HFFc6 (cell line): ENCODE measurements at places on chromosomes 5 and 9. TPM values are rescaled to one million over a fixed set of nuclear protein-coding genes. Genes with fewer than 3 reads are reported as not detected.
A peak's percentile ranks its signal among the peaks of the same experiment; 100 is the strongest.

Gene FRRS1L
- not detected in 3 replicates for total RNA-seq

Gene PCDHB11
- 0.21 and 0.54 TPM in 2 replicates for total RNA-seq

- peak; percentile 13 for DNase-seq
These were observed 10.3 kb downstream of the CNOT8 start for GRCh38 chr5:154868702-154869101.

DNA sequence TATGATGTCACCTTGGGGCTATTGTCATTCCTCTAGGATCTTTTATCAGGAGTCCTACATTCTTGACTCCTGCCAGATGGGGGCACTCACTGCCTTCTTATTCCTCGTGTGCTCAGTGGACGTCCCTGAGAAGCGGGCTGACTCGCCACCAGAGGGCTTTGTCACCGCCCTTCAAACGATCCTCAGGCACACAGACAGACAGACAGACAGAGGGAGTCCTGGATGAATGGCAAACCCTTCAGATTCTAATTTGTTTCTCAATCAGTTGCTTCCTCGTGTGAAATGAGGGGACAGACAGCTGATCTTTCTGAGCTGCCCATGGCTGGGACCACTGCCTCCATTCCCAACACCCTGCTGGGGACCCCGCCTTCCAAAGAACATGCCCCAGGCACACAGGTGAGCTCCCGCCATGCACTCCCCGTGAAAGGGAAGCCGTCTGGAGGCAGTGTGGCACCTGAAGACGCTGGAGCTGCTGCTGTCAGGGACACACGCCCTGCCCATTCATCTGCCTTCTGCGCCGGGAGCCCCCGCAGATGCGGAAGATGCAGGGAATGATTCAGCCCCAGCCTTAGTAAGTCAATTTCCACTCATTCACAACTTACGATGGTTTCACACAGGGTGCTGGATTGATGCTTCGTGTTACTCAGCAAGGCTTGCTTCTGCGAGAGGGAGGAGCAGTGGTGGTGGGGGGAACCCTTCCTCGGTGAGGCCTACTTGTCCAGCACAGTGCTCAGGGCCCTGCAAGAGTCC, 24.9 kb upstream of the SH3PXD2B start:
- peak; percentile 81 for DNase-seq

- DNase-seq: no peak
These were observed 144.0 kb downstream of the GABBR2 start for GRCh38 chr9:98564714-98565113.

DNA sequence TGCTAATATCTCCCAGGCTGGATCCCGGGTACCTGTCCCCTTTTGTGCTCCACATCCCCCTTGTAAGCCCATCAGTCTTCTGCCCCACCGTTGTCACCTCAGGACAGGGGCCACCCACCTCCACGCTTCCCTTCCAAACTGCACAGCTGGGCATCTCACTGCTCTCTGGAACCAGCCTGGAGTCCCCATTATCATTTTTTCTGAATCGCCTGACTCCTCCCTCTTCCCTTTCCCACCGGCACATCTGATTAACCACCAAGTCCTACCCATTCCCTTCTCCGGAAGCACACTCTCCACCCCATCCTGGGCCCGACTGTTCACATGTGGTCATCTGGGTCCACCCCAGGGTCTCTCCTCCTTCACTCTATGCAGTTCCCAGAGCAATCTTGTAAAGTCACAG, 53.9 kb downstream of the PSD2 start:
- DNase-seq: no peak
